Stimulated activated naive CD8-positive, alpha-beta T cell treated with anti-CD3 and anti-CD28 coated beads, Interleukin-15, Interleukin-2, amounts not matched to agents 100 U/mL and 50 U/mL, for 24 hours (primary cell): ENCODE measurements at places on chromosomes 2 and 18.
A peak's percentile ranks its signal among the peaks of the same experiment; 100 is the strongest.

GRCh38 chr18:26304511-26304910 lies 78.3 kb downstream of the TAF4B start:
- DNase-seq, result no peak

- DNase-seq, result no peak
These were observed 426.3 kb upstream of the ZEB2 start for GRCh38 chr2:144946263-144946662.

GRCh38 chr2:137951586-137951985 lies 12.7 kb upstream of the HNMT start:
- DNase-seq, result no peak

GRCh38 chr2:168798076-168798887 lies 4.2 kb upstream of the NOSTRIN start:
- no peak for DNase-seq

- DNase-seq, result no peak
These were observed 113.0 kb downstream of the ATP9B start for GRCh38 chr18:79182047-79182713.

DNA sequence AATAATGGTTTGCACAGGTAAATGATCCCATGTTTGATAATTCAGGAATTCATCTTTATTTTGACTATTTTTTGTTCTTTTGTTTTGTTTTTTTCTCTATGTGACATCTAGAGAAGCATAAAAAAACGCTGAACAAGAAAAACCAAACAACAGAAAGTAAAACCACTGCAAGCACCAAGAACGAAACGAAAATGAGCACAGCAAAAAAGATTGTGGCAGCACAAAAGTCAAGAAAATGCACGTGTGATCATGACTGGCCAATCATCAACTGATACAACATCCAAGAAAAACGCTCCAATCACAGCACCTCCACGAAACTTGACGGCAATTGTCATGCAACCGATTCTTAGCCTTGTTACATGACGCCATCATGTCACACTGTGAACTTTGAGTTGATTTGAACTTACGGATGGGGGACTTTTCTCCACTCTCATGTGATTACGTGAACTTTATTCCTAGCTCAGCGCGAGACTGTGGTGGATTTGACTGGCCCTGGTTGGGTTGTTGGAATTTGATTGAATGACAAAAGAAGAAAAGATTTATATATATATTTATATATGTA lies 318.7 kb downstream of the CELF4 start:
- DNase-seq, result no peak

DNA sequence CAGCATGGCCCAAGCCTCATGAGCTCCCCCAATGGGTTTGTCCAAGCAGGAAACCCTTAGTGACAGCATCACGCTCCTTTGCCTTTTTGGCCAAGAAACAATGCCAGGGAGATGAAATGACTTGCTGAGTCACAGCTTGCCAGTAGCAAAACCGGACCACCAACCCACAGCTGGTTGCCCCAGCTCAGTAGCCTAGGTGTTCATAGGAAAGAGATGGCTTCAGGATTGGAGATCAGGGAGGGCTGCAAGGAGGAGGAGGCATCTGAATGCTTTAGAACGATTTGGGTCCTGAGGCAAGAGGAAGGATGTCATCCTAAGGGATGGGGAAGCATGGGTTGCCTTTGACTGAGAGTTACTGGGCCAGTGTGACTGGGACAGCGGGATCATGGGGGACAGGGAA lies 116.7 kb downstream of the CELF4 start:
- no peak for DNase-seq

GRCh38 chr2:152815634-152816257 lies 97.3 kb downstream of the ARL6IP6 start:
- no peak for DNase-seq

- DNase-seq, result no peak
These were observed 1519.9 kb upstream of the ACVR2A start for GRCh38 chr2:146324951-146325350.

- no peak for DNase-seq
These were observed 88.5 kb upstream of the RBMS1 start for GRCh38 chr2:160582081-160582480.

DNA sequence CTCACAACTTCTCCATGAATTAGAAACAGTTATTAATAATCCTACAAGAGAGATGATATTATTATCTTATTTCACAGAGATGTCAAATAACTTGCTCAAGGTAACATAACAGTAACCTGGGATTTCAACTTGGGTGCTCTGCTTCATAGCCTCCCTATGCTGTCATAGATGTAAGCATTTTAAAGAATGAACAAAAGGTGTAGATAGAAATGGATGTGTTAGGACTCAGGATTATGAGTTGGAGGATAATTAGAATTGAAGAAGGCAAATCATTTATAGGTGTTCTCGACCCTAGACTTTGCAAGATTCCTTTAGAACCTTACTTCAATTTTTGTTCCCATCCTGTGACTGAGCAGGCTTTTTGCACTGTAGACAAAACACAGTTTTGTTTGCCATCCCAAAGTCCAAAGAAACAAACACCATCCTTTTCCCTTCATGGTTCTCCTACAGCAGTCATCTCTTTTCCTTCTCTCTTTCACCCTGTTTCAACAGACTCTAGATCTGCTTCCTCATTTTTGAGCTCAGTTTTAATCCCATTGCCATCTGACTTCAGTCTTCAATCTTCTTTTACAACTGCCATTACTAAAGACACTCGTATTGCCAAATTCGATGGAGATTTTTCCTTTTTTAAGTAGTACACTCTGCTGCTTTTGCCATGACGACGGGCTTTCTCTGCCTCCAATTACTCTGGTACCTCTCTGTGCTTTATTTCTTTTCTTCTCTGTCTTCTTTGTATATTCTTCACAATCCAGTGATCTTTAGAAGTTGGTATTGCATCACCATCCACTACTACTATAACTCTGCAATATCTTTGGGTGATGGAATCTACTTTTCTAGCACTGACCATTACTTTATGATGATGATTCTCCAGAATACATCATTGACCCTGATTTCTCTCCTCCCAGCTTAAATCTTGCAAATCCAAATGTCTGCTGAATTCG lies 4.5 kb downstream of the HNMT start:
- DNase-seq, result no peak

- DNase-seq, result no peak
These were observed 6.9 kb upstream of the POU3F3 start for GRCh38 chr2:104846786-104847585.

- DNase-seq, result peak; percentile 22
These were observed at the start of gene ZNF804A for GRCh38 chr2:184598316-184599053. Gene ZNF804A, plus strand, starts transcription at chr2:184598529. Its CDS starts 431 bp downstream, at chr2:184598960.

- no peak for DNase-seq
These were observed 48.8 kb upstream of the REL start for GRCh38 chr2:60832621-60833020.

DNA sequence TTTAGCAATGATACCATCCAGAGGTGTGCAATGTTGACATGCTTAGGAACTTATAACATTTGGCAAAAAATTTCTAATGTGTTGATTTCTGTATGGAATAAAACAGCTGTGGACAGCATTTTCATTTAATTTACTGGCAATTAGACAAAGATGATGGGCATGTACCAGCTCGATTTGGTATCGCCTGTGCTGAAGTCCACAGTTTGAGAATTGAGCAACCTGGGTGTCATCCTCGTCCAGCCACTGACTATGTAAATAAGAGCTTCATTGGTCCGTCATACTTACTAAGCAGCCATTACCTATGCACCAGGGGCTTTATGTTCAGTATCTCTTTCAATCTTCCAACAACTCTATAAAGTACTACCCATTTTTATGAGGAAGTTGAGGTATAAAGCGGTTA lies 24.6 kb upstream of the ACAA2 start:
- no peak for DNase-seq

GRCh38 chr2:46770622-46771021 lies 145.0 kb downstream of the MCFD2 start:
- no peak for DNase-seq

DNA sequence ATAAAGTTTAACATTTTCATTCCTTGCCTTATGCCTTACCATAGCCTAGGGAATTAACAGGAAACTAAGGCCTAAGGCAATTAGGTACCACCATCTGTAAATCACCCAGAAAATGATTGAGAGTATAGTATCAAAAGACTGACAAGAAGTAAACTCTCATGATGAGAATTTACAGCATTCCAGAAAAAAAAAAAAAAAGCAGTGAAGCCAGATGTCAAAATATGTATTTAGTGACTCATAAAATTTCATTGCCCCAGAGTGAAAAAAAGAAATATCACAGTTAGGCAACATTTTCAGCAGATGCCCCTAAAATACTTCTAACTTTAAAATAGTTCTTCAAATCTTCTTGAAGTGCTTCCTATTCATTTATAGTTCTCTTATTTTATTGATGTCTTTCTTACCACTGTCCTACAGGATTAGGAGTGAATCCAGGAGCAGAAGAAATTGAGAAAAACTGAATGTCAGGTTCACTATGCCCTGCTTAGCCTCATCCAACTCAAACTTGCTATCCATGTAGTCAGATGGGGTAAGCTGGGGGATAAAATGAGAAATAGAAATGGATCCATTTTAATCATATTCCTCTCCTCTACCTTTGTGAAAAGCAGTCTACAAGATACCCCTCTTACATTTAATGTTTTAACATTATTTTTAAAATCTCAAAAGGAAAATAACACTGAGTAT lies 57.3 kb upstream of the TANK start:
- no peak for DNase-seq

DNA sequence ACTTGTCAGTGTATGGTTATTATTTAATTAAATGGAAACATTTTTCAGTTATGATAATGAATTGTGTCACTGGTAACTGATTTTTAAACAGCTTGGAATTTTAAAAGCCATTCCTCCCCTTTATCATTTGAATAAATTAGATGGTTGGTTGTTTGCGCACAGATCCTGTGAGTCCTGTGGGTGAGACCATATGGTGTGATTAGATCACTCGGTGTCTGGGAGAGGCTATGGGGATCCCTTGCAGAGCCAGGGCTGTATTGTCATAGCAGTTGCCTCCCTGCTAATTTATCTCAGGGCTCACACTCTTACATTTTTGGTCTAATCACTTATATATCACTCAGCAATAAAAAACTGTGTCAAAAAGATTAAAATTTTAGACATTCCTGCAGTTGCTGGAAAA lies 133.5 kb downstream of the ASXL3 start:
- DNase-seq, result no peak

- no peak for DNase-seq
These were observed 34.0 kb downstream of the HAT1 start for GRCh38 chr2:171956135-171956825.

DNA sequence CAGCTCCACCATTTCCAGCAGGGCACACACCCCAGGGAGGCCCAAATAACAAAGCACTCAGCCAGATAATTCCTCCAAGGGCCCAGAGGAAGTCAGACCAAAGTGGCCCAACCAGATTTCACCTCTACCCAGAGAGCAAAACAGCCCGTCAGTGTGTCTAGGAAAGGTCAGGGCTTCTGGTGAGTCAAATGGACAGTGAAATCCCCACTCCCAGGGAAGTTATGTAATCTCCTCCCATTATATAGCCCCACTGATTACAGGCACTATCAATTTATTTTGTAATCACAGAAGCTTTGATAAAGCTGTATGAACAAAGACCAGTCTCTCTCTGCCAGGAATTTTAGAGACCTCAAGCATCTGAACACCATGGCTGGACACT lies 4.0 kb downstream of the B4GALT6 start:
- no peak for DNase-seq

- no peak for DNase-seq
These were observed 3.7 kb downstream of the INHA start for GRCh38 chr2:219575566-219576504.

DNA sequence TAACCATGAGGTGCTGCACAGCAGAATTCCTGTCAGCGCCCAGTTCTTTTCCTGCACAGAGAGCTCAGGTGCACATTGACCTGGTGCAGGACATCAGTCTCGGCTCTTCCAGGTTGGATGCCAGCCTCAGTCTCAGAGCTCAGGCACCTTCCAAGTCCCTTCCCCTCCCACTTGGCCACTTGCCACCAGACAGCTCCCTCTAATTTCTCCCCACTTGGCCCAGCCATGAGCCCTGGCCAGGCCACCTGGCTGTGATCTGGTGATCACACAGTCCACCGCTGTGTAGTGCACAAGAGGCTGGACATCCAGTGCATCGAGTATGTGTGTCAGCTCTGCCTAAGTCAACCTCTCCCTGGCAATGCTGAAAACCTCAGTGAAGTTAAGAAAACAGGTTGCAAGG lies 336.6 kb upstream of the MYT1L start:
- no peak for DNase-seq

- DNase-seq, result no peak
These were observed 182.7 kb downstream of the ETAA1 start for GRCh38 chr2:67579806-67580205.

DNA sequence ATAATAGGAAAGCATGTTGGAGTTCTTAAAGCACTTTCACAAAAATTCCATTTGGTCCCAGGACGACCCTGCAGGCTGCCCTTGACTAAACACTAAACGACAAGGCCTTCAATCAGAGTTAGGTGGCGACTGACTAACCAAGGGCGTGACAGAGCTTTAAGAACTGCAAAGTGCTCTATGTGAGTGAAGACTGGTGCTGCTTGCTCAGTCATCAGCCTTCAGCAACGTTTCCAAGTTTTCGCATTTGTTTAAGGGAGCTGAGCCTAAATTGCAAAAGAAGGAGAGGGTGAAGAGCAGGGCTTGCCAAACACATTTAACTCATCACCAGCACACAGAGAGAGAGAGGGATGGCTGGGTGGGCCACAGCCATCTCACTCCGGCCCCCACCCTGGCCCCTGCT lies 204.7 kb upstream of the PID1 start:
- DNase-seq, result no peak

DNA sequence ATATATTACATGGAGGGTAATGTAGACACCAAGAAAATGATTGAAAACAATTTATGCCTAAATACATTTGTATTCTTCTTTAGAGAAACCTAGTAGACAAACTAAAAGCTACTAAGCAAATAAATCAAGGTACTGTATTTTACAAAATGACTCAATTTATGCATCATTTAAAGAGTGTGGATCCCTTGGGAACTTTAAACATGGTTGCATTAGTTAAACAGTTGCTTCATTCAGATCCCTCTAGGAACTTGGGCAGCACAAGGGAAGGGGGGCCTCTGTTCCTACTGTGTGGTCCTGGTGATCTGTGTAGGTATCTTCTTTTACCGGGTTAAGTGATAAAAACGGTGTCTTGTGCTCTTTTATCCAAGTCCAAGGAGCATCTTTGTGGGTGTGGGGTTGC lies 31.5 kb upstream of the ATP8B1 start:
- no peak for DNase-seq

DNA sequence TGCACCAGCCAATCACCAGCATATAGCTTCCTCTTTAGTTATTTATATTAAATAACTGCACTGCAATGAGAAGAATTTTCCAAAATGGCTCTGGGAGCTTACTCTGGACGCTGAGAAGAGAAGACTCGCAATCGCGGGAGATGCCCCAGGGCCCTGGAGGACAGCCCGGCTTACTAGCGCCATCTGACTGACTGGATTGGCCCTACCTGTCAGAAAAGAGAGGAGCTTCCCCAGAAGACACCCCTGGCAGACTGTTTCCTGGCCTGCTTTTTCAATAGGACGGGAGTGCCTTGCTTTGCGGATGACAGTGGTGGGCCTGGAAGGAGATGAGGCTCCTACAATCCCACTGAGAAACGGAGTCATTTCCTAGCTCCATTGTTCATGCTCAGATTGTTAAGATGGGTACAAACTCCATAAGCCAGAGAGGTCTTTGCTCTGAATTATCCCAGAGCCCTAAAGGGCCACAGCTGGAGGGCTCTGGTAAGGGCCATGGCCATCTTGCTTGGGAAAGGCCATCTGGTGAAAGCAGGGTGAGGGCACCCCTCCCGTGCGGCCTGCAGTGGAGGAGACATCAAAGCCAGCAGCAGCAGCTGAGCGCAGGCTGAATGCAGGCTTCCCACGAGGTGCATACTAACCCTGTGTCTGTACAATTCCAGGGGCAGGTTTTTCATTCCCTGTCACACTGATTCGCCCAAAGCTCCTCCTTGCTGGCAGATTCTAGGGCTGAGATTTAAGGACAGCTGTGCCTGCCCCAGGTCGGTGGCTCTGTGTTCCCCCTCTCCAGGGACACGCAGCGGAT lies 92.1 kb downstream of the GALR1 start:
- DNase-seq, result no peak
